ENCODE measurements at places on chromosomes 6 and 20.

DNA sequence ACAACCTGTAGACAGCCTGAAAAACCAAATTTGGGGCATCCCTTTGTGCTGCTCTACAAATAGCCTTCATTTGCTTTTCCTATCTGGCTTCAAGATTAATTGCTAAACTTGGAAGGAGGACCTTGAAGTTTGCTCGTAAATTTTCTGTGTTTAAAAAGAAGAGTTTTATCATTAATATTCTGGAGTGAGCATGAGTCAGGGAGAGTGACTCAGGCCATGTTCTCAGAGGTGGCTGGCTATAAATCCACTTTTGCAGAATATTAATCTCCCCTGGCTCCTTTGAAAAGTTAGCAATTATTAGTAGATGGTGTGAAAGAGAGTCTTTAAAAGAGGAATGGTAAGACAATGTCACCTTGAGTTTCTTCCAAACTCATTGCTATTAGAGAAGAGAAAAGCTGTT, 91.0 kb downstream of the ANKEF1 start:
- DNase-seq = no peak

DNA sequence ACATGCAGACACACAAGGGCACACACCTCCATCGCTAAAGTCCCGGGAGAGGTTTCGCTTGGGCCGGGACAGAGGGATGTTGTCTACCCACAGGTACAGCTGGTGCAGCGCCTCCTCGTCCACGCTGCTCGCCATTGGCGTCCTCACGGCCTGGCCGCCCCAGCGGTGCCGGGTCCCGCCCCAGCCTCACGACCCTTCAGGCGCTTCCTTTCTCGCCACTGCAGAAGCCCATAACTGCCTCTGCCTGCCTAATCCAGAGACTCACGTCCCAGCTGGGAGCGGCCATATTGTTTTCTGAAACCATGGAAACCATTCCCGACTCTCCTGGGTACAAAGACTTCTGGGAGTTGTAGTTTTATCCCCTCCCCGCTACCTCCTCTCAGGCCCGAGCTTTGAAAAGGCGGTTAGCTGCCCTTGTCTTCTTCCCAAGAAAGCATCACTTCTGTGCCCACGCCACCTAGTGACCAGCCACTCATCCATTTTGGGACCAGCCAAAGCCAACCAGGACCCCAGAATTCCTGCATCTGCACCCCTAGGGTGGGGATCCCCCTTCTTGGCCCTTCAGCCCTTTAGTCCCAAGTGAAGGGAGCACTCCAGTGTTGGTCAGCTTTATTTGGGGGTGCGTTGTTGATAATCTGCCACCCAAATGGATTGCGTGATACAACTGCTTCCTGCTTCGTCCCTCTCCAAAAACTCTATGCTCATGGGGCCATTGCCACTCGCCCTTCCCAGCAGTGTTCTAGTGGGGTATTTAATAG, at the start of gene SPEF1:
Gene SPEF1, minus strand, starts transcription at position 296 of the 758 bp plus-strand sequence. Its CDS starts 161 bp downstream, at position 135.
- peak; percentile 73 for DNase-seq

GRCh38 chr6:87136963-87137362, 18.4 kb upstream of the ZNF292 start:
- DNase-seq = no peak

GRCh38 chr6:12962529-12962928, 246.0 kb downstream of the PHACTR1 start:
- no peak for DNase-seq

DNA sequence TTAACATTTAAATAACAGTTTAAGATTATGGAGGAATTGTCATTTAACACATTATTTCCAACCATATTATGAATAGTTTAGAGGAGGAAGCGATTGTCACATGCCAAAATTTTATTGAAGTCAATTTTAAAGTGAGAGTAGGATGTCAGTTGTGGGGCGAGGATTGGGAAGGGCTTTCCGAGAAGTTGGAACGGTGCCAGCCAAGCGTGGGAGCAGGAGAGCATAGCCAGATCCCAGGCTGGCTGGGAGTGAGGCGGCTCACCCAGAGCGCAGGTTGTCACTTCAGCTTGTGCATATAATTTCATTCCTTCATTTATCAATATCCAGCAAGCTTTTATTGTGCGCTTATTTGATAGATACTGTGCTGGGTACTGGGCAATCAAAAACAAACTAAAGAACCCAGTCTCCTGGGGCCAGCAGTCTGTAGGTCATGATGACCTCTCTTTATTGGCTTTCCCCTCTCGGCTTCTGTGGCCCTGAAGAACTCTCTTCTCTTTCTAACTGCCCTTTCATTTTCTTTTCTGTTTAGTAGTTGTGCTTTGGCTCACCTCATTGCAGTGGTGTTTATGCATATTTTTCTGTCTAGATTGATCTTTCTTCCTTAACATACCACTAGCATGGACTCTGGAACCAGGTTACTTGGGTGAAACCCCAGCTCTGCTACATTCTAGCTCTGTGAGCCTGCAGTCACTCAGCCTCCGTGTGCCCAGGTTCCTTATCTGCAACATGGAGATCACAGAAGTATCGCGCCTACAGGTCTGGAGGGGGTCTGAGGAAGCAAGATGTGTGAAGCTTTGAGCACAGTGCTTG, 6.4 kb downstream of the CEP43 start:
- DNase-seq = no peak

All from Calu3 (cell line).